Effector memory CD8-positive, alpha-beta T cell (primary cell): ENCODE measurements at places on chromosomes 2 and 18.

DNA sequence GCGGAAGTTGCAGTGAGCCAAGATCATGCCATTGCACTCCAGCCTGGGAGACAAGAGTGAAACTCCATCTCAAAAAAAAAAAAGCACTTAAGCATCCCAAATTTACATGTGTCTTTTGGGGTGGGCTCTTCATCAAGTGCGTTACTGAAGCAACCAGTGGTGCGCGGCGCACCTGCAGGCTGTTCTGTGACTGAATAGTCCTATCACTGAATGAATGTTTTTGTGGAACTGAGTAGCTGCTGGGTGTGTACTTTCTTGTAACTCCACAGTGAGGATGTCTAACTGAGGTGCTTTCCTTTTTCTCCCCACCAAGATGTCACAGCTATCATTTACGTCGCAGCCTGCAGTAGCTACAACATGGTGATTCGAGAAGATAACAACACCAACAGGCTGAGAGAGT is 17.0 kb downstream of the CHMP1B start:
- no peak overlapping the region for H3K4me3 ChIP-seq
- no peak for DNase-seq
- no peaks in the 10 kb centered on the region for H3K36me3 ChIP-seq
- H3K27me3 ChIP-seq: peaks cover 51% of the 10 kb centered on the region

DNA sequence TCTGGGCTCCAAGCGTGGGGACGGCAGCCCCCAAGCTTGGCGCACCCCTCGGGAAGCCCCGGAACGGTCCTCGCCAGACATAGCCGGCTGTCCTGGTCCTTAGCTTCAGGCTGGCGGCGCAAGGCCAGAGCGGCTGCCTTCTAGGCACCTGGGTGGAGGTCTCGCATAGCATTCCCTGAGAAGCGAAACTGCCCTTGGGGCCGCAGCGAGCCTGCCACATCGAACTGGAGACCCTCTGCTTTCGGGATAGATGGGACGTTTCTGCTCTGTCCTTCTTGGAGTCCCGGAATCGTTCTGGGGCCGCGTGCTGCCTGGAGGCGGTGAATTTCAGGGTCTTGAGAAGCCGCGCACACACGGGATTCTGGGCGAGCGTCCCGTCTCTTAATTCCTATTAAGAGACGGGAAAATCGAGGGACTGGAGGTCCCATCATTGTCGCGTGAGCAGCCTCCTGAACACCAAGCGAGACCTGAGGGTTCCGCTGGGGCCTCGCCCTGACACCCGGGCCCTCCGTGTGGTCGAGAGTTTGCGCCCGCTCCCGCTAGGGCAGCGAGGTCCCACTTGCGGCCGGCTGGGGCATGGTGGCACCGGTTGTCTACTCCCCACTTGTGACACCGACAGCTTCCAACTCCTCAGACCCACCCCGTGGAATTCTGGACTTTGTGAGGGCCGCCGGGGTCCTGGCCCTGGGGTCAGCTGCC is 9.7 kb upstream of the EN1 start:
- peaks cover 4% of the 10 kb centered on the region for H3K4me1 ChIP-seq
- peaks cover 99% of the 10 kb centered on the region for H3K27me3 ChIP-seq
- peak overlapping the region; percentile 73 for H3K4me3 ChIP-seq
- no peak overlapping the region for H3K27ac ChIP-seq

DNA sequence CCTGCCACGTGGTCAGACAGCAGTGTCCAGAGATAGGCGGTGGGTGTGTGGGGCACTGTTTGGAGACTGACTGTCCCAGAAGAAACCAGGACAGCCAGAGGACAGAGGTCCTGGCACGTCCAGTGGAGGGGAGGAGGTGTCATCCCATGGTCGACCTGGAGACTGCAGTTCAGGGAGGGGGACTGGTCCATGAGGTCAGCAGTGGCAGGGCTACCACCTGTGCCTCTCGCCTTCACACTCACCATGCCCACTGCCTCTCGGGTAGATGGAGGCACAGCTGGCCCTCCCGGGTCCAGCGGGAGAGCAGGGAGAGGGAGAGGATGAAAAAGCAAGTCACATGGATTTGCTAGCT is 53.9 kb downstream of the INHBB start:
- H3K4me3 ChIP-seq: no peak overlapping the region
- H3K4me1 ChIP-seq: peaks cover 4% of the 10 kb centered on the region
- H3K27ac ChIP-seq: no peak overlapping the region
- no peak for DNase-seq
- H3K36me3 ChIP-seq: no peaks in the 10 kb centered on the region
- H3K27me3 ChIP-seq: peaks cover 40% of the 10 kb centered on the region

DNA sequence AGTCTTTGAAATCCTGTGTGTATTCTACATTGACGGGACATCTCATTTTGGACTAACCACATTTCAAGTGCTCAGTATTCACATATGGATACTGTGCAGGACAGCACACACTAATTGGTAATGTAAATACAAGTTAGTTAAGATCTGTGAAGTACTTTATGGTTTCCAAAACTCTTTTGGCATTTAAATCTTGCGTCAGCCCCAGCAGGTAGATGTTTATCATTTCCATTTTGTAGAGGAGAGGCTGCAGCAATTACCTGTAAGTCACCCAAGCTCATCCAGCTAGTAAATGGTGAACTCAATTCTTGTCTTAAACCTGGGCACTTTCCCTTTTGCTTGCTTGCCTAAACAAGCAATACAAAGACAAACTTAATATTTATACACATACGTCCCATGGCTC is 1.6 kb upstream of the NAGK start:
- peaks cover 27% of the 10 kb centered on the region for H3K36me3 ChIP-seq
- peaks cover 42% of the 10 kb centered on the region for H3K4me1 ChIP-seq
- H3K27ac ChIP-seq: peak overlapping the region; percentile 99
- peak overlapping the region; percentile 96 for H3K4me3 ChIP-seq
- peaks cover 6% of the 10 kb centered on the region for H3K27me3 ChIP-seq

GRCh38 chr2:96844405-96844808 is 586 bp upstream of the ANKRD23 start:
- H3K4me1 ChIP-seq: peaks cover 3% of the 10 kb centered on the region
- no peak overlapping the region for H3K27ac ChIP-seq
- H3K4me3 ChIP-seq: no peak overlapping the region
- H3K27me3 ChIP-seq: no peaks in the 10 kb centered on the region
- DNase-seq: no peak

DNA sequence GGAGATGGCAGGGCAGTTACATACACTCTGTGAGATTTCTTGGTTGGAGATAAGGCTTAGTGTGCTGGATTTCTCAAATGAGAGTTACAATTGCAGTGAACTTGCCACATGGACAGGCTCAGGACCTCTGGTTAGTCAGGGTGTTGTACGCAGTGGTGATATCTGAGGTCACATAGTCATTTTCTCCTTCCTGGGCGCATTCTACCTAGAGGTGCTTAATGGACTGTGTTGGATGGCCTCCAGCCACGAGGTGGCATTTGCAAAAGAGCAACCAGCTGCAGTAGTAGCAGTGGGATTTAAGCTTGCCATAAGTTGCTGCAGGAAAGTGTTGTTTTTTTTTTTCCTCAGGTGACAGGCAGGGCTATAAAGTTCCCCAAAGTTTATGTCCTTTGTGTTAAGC is 173.8 kb upstream of the TMEM200C start:
- H3K27me3 ChIP-seq: no peaks in the 10 kb centered on the region
- no peaks in the 10 kb centered on the region for H3K36me3 ChIP-seq
- no peak for DNase-seq
- no peak overlapping the region for H3K27ac ChIP-seq
- H3K4me3 ChIP-seq: no peak overlapping the region

DNA sequence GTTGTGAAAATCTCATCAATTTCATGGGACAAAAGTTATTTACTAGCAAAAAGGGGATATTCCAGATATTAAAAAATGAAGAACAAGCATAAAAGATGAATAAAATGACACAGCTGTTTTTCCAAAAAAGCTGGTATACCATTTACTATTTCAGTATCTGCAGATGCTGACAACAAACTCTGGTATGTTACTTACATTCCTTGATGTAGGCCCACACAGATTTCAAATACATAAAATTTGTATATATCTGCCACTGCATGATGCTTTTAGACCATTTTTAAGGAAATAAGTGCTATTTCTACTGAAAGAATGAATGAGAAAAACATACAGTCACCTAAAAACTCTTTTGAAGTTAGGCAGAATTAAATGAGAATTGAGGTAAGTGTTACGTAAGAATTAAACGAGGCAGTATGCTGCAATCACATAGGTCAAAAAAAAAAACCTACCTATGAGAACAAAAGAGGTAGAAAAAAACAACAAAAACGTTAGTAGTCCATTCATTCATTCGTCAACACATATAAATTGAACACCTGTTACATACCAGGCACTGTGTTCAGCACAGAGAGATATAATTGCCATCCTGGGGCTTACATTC is 32.5 kb downstream of the ARL5A start:
- DNase-seq: no peak
- H3K27me3 ChIP-seq: no peaks in the 10 kb centered on the region
- peaks cover 3% of the 10 kb centered on the region for H3K4me1 ChIP-seq
- H3K4me3 ChIP-seq: no peak overlapping the region
- peaks cover 3% of the 10 kb centered on the region for H3K36me3 ChIP-seq

- no peak for DNase-seq
- peaks cover 12% of the 10 kb centered on the region for H3K4me1 ChIP-seq
- no peaks in the 10 kb centered on the region for H3K27me3 ChIP-seq
- H3K36me3 ChIP-seq: no peaks in the 10 kb centered on the region
Measured at GRCh38 chr2:212726403-212726802, 187.8 kb upstream of the ERBB4 start.

- peaks cover 51% of the 10 kb centered on the region for H3K27me3 ChIP-seq
- H3K4me1 ChIP-seq: no peaks in the 10 kb centered on the region
- no peaks in the 10 kb centered on the region for H3K36me3 ChIP-seq
- H3K4me3 ChIP-seq: no peak overlapping the region
Measured at GRCh38 chr2:112021781-112022231, 33.3 kb upstream of the TMEM87B start.

DNA sequence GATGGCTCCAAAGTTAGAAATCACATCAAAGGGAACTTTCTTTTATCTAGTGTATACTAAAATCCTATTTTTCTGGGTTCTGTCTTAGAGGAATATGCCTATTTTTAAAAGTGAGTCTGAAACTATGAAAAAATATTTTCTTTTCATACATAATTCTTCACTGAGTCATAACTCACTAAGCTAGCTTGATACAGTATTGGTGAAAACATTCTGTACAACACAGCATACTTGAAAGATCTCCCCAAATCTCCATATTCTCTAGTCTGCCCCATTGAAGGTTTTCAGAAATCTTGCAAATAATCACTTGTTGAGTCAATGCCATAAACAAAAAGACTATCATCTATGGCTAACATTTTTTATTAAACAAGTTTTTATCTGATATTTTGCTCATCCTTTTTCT is 44.5 kb downstream of the COL3A1 start:
- no peaks in the 10 kb centered on the region for H3K4me1 ChIP-seq
- DNase-seq: no peak
- no peak overlapping the region for H3K4me3 ChIP-seq
- H3K27ac ChIP-seq: no peak overlapping the region

- H3K27ac ChIP-seq: no peak overlapping the region
- peaks cover 23% of the 10 kb centered on the region for H3K4me1 ChIP-seq
Measured at GRCh38 chr2:238441262-238442114, 14.8 kb downstream of the ASB1 start.

DNA sequence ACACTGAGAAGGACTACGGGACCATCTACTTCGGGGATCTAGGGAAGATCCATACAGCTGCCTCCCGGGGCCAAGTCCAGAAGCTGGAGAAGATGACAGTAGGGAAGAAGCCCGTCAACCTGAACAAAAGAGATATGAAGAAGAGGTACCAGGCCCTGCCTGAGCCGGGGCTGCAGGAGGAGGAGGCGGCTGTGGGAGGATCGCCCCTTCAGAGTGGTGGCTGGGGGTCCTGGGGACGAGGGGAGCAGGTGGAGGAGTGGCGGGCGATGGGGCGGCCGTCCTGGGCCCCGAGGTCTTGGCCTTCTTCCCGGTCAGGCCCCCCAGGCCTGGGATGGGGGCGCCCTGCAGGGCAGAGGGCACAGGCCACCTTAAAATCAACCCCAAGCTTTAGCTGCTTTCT is 524 bp downstream of the ANKRD30B start:
- DNase-seq: no peak
- H3K4me3 ChIP-seq: no peak overlapping the region
- no peaks in the 10 kb centered on the region for H3K27me3 ChIP-seq
- H3K4me1 ChIP-seq: peaks cover 4% of the 10 kb centered on the region

- no peaks in the 10 kb centered on the region for H3K4me1 ChIP-seq
- no peak for DNase-seq
- H3K27ac ChIP-seq: no peak overlapping the region
- H3K27me3 ChIP-seq: no peaks in the 10 kb centered on the region
Measured at GRCh38 chr18:986051-986450, 81.4 kb downstream of the ADCYAP1 start.

DNA sequence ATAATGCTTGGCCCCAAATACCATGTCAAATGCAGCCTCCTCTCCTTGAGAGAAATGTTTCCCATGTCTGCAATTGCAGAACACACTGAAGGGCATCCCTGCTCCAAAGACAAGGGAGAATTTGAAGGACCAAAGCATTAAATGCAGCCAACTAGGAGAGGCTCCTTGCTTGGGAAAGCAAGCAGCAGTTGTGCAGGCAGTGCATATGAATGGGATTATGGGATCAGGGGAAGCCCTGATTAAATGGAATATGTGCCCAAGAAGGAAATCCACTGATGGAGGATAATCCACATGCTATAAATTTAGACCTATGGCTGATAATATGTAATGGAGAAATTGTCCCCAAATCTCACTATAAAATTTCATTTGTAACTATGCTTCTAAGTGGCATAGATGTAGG is 116.1 kb downstream of the NCKAP5 start:
- no peak overlapping the region for H3K27ac ChIP-seq
- DNase-seq: no peak
- no peaks in the 10 kb centered on the region for H3K36me3 ChIP-seq
- H3K27me3 ChIP-seq: no peaks in the 10 kb centered on the region

DNA sequence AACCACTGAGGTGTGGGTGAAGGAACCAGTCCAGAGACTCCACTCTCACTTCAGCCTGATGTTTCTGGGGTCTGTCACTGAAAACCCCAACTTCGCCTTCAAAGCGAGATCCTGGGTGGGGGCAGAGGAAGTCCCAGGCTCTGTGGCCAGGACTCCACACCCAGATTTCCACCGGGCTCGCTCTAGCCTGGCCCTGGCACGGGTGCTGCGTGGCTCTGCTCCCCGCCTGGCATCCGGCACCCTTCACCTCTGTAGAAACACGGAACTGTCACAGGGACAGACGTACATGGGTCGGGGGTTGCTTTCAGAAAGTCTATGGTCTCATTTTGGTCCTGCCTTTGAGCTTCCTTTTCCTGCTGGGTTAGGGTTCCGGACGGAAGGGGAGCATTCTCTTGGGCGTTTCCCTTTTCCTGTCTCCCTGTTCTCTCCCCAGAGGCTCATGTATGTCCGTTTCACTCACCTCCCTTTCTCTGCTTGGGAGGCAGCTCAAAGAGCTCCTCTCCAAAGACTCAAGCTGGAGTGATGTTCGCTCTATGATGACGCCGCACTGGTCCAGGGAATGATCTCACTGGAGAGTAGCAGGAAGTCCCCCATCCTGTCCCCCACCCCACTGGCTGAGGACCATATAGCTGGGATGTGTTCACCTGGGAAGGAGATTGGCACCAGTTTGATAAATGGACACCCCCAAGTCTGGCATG is 41.5 kb downstream of the ODC1 start:
- H3K36me3 ChIP-seq: peaks cover 28% of the 10 kb centered on the region
- H3K27me3 ChIP-seq: no peaks in the 10 kb centered on the region
- H3K4me3 ChIP-seq: no peak overlapping the region

GRCh38 chr2:892892-893291 is 57.8 kb upstream of the SNTG2 start:
- peaks cover 23% of the 10 kb centered on the region for H3K27me3 ChIP-seq
- H3K4me1 ChIP-seq: no peaks in the 10 kb centered on the region
- no peak overlapping the region for H3K4me3 ChIP-seq
- DNase-seq: no peak
